Renal cortical epithelial cell (primary cell): ENCODE measurements at places on chromosomes 2 and 18. TPM values are rescaled to one million over a fixed set of nuclear protein-coding genes. Genes with fewer than 3 reads are reported as not detected.

Gene ONECUT2
- total RNA-seq = under 0.01 and 0.80 TPM in 2 replicates

Gene CHST9
- total RNA-seq = 4.5 and 44.3 TPM in 2 replicates

- DNase-seq = no peak
Observed at GRCh38 chr18:59303006-59303405, 15.4 kb downstream of the CPLX4 start.

Gene CEP192
- 35.1 and 37.2 TPM in 2 replicates for total RNA-seq

GRCh38 chr2:239824046-239824694 lies 201.0 kb downstream of the NDUFA10 start:
- peak; percentile 34 for DNase-seq

Gene LYG2
- not detected in 2 replicates for total RNA-seq

GRCh38 chr2:60819155-60819862 lies 62.1 kb upstream of the REL start:
- no peak for DNase-seq

Gene AQP4
- 2.1 and 2.6 TPM in 2 replicates for total RNA-seq

DNA sequence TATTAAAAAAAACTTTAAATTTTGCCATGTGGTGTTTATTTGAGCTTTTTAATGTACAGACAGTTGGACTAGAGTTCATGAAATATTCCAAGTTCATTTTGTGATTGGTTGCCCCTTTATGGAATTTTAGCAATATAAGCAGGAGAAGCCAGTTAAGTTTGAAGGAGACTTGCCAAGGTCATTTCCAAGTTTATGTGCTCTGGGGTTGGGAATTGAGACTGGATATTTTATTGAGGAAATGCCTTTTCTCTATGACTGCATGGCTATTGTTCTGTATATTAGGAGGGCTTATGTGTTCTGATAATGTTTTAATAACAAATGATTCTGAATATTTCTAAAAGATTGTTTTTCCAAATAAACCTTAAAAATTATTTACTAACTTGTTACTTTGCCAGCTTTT lies 67.0 kb upstream of the TCF4 start:
- DNase-seq = no peak

DNA sequence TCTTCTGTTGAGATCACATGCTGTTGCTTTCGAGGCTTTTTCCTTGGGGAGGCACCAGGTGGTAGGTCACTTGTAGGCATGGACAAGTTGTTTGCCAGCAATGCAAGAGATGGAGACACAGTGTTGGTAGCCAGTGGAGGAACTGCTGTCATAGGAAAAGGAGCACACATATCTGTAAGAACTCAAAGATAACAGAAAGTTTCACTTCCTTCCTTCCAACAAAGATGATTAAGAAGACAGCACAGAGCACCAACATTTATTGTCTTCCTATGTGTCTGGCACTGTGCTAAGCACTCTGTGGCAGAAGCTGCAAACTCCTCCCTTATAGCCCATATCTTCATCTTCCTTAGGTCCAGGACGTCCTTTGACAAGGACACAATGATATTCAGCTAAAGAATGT lies 64.5 kb upstream of the AMMECR1L start:
- no peak for DNase-seq

- no peak for DNase-seq
Observed at GRCh38 chr2:12048550-12048949, 302.1 kb downstream of the LPIN1 start.

DNA sequence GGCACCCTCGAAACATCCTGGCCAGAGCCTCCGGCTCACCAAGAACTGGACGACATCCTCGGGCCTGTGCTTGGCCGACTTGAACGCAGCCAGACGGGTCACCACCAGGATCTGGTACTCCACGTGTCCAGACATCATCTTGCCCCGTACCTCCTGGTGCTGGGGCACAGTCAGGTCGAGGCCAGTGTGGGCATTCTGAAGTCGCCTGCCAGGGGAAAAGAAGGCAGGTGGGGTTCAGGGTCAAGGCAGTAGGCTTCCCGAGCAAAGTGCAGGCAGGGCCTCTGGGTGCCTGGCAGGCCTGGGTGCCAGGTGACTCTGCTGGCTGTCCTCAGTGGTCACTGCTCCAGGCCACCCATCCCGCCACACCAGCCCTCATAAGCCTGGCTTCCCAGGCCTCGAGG lies 5.6 kb downstream of the HS1BP3 start:
- DNase-seq = no peak

DNA sequence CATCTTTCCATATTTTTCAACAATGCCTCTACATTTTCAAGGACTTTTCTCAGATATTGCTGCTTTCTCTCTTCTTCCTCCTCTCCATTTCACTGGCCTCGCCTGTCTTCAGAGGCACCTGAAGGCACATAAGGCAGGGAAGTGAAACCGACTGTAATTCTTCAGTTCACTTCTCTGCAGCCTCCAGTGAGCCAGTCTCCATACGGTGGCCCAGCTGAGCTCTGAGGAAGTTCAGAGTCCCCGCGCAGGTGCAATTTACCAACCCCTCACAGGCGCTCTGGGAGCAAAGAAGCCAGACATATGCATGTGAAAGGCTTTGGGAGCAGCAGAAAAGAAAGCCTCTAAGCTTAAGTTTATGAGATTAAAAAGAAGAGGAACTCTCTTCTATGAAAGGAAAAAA lies 12.4 kb downstream of the KLHL14 start:
- DNase-seq = no peak

DNA sequence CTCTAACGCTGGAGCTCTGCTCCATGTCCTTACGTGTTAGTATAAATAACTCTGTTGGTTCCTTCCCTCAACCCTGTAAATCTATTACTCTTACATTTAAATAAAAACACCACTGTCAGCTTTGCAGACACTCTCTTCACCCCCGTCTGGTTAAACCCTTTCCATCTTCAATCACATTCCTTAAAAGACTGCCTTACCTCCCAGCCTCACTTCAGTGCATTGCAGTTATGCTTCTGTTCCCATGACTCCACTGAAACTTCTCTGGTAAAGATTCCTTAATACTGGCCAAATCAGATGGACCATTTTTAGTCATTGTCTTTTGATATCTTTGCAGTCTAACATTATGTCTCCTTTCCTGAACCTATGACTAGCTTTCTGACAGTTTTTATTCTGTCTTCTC lies 61.7 kb downstream of the EML4 start:
- DNase-seq = peak; percentile 88

Gene SLC5A7
- not detected in 2 replicates for total RNA-seq

- DNase-seq = no peak
Observed at GRCh38 chr18:58058720-58059119, 14.7 kb downstream of the NEDD4L start.

- no peak for DNase-seq
Observed at GRCh38 chr2:54954705-54955357, 95.4 kb downstream of the RTN4 start.

Gene PLCD4
- 2.9 and 3.0 TPM in 2 replicates for total RNA-seq

GRCh38 chr2:11617984-11618707 lies 51.8 kb downstream of the NTSR2 start:
- no peak for DNase-seq

Gene ADAM23
- not detected in 2 replicates for total RNA-seq

- DNase-seq = no peak
Observed at GRCh38 chr2:25161055-25161781, 7.2 kb downstream of the POMC start.

- no peak for DNase-seq
Observed at GRCh38 chr2:54409752-54410151, 46.4 kb upstream of the SPTBN1 start.

DNA sequence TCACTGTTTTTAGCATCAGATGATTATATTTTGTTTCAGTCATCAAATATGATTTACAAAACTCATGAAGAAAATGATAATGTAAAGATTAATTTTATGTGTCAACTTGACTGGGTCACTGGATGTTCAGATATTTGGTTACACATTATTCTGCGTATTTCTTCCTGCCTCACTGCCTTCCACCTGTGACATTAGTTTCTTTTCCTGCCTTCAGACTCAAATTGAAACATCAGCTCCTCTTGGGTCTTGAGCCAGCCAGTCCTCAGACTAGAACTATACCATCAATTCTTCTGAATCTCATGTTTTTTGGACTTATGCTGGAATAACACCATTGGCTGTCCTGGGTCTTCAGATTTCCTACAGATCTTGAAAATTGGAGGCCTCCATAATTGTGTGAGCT lies 96.7 kb downstream of the ZNF385B start:
- DNase-seq = no peak

- peak; percentile 74 for DNase-seq
Observed at GRCh38 chr2:158753641-158754611, 41.2 kb upstream of the DAPL1 start.

Gene SERPINB4
- total RNA-seq = 0.17 and 0.35 TPM in 2 replicates

Gene ANKRD62
- not detected in 2 replicates for total RNA-seq

DNA sequence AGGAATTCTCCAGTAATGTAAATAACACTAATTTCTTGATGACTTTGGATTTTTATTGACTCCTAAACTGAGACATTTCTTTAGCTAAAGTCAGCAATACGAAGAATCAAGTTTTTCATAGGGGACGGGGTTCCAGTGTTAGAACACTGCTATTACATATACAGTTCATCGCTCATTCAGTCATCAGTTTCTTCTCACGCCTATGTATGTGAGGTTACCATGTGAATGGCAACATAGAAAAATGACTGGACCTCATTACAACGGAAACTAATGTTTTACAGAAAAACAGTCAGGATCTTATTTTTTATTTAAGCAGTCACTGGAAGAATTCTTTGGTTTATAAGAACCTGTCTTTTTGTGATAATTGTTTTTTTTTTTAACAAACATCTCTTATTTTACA lies 56.4 kb downstream of the THADA start:
- no peak for DNase-seq

Gene ERLEC1
- total RNA-seq = 97.9 and 109 TPM in 2 replicates

Gene TRABD2A
- total RNA-seq = 1.1 and 3.1 TPM in 2 replicates

GRCh38 chr2:97654309-97654708 lies 8.4 kb downstream of the COX5B start:
- DNase-seq = no peak

Gene CNTNAP5
- under 0.01 and 0.20 TPM in 2 replicates for total RNA-seq

- no peak for DNase-seq
Observed at GRCh38 chr2:26710743-26711456, 18.4 kb downstream of the KCNK3 start.

Gene MPPE1
- total RNA-seq = 20.1 and 37.6 TPM in 2 replicates

Gene RTP5
- not detected in 2 replicates for total RNA-seq

GRCh38 chr18:62522178-62522503 lies 684 bp upstream of the ZCCHC2 start:
- no peak for DNase-seq

DNA sequence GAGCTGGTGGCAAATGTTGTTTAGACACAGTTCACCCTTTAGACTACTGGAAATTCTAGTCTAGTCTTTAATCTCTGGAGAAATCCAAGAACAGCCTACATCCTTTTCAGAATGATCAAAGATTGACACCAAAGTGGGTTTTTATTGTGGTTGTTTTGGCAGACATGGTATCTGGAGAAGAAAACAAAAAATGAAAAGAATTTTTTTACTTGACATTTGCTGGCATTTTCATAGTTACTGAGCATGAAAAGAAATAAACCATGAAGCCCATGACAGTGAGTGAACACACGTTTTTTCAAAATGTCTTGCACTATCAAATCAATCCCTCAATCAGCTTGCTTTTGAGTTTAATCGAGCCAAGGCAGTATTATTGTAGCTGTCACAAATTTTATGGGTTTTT lies 125.3 kb downstream of the CCBE1 start:
- DNase-seq = no peak

Gene CABYR
- 4.5 and 9.2 TPM in 2 replicates for total RNA-seq

Gene MPHOSPH10
- total RNA-seq = 10.4 and 18.8 TPM in 2 replicates

GRCh38 chr2:121382744-121383143 lies 97.7 kb upstream of the TFCP2L1 start:
- DNase-seq = no peak

Gene SCYGR4
- not detected in 2 replicates for total RNA-seq

GRCh38 chr2:70959851-70960832 lies 18.3 kb upstream of the ANKRD53 start:
- no peak for DNase-seq

- DNase-seq = peak; percentile 78
Observed at GRCh38 chr2:10659898-10660568, 29.7 kb downstream of the NOL10 start.

GRCh38 chr2:207558079-207558491 lies 28.3 kb downstream of the CREB1 start:
- no peak for DNase-seq

- no peak for DNase-seq
Observed at GRCh38 chr2:105593221-105593967, 151.3 kb upstream of the NCK2 start.

GRCh38 chr18:68186039-68186438 lies 528.9 kb downstream of the TMX3 start:
- no peak for DNase-seq

DNA sequence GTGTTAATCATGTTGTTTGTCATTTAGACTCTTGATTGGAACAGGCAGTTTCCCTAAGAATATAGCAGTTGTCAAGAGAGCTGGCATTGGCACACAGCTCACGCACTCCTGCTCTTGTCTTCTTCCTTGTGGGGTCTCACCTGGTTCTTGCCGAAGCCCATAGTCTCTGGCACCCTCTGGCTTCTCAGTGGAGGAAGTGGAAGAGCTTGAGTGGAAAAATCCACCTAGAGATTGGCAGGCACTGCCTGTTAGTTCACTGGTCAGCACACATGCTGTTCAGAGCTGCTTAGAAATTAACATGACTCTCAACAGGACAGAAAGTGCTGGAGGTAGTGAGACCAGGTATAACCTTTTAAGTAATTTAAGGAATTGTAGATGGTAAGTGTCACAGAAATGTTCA lies 28.3 kb downstream of the SCTR start:
- DNase-seq = peak; percentile 28

Gene PDE1A
- total RNA-seq = 3.8 and 203 TPM in 2 replicates

DNA sequence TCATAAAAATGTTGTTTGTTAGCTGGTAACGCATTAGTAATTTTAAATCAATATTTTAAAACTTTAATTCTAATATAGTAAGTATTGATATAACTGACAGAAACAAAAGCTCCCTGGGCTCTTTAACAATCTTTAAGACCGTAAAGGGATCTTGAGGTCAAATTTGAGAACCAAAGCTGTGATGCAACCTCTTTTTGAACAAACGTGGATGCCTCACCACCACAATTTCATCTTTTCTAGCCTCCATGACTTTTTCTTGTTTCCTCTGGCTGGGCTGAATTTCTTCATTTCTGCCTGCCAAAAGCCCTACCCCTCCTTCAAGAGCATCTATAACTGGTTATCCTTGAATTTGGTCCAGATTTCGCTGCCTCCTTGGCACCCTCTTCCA lies 563 bp upstream of the POLE4 start:
- peak; percentile 4 for DNase-seq

DNA sequence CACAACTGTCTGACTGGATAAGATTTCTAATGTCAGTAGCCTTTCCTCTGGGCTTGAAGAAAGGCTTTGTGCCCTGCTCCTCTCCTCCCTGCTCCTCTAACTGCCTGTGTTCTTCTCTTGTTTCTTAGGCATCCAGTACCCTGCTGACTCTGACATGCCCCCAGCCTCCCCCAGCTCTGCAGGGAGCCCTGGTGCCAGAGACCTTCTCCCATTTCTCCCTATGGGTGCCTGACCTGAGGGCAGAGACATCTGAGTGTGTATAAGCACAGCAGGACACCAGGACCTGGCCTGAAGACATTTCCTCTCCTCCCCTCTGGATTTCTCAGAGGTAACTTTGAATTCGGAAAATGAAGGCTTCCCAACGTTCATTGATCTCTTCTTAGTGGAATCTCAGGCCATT lies 23.6 kb downstream of the RNF144A start:
- DNase-seq = no peak
